Stimulated activated CD4-positive, alpha-beta T cell treated with anti-CD3 and anti-CD28 coated beads, Interleukin-15, amount 100 ng/mL, for 1 hour (primary cell): ENCODE measurements at places on chromosomes 5 and 9.

GRCh38 chr5:32625547-32625946, 40.2 kb downstream of the SUB1 start:
- DNase-seq = no peak

DNA sequence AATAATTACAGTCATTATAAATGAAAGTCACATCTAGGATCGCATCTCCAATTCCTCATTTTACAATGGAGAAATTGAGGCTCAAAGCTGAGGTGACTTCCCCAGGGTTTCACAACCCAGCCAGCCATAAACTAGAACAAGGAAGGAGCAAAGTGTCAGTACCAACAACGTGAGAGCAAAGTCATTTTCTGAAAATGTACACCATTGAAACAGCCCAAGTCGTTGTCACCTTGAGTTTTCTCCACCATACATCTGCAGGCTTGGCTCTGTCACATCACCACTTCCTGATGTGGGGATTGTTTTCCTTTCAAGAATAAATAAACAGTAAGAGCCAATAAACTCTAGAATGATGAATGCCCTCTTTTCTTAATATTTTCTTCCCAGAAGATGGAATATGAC, 184.5 kb upstream of the PTGER4 start:
- DNase-seq = no peak

- DNase-seq = no peak
Observed at GRCh38 chr9:130211548-130212226, 39.5 kb downstream of the NCS1 start.

GRCh38 chr5:98205691-98206461, 567.6 kb upstream of the RGMB start:
- no peak for DNase-seq

DNA sequence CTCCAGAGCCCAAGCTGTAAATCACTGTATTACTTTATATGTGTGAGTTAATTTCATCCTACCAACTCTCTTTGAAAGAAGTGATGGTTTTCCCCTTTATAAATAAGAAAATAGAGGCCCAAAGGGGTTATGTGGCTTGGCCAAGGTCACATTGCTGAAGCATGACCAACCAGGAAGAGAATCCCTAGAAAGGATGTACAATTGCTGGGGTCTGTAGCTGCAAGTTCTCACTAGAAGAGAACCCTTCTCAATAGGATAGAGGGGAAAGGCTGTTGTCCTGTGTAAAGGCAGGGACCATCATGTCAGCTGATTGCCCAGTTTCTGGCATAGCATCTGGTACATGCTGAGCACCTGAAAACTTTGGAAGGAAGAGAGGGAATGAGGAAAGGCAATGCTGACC, 39.0 kb upstream of the FAT2 start:
- DNase-seq = no peak

DNA sequence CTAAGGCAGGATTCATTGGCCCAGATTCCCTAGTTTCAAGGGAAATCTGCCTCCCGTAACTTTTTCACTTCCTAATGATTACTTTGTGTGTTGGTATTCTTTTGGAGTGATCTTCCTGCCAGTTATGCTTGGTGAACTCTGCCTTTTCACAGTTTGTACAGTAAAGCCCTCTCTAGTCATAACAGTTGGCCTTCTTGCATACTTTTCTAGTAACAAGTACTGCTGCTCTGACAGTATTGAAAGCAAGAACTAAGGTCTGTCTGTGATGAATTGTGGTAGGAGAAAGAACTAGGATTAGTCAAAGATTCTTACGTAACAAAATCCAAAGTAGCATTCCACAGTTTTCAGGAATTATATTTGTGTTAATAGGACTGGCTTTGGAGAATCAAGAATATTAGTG, 1457.2 kb upstream of the WWC1 start:
- DNase-seq = no peak

GRCh38 chr5:138508958-138509357, 34.1 kb downstream of the ETF1 start:
- no peak for DNase-seq

GRCh38 chr5:140677947-140678346, 4.6 kb upstream of the DND1 start:
- no peak for DNase-seq

DNA sequence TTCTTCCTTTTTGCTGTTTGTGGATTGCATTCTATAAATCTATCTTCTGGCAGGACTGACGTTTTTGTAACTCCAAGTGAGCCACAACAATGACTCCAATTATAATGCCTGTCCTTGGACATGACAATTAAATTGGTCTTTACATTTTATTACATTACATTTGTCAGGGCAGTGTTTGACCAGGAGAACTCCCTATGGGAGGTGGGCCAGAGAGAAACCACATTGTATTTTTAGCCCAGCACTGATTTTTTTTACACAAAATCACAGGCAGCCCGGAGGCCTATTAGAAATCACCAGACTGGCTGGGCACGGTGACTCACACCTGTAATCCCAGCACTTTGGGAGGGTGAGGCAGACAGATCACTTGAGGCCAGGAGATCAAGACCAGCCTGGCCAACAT, 99.1 kb upstream of the SMC5 start:
- DNase-seq = no peak

DNA sequence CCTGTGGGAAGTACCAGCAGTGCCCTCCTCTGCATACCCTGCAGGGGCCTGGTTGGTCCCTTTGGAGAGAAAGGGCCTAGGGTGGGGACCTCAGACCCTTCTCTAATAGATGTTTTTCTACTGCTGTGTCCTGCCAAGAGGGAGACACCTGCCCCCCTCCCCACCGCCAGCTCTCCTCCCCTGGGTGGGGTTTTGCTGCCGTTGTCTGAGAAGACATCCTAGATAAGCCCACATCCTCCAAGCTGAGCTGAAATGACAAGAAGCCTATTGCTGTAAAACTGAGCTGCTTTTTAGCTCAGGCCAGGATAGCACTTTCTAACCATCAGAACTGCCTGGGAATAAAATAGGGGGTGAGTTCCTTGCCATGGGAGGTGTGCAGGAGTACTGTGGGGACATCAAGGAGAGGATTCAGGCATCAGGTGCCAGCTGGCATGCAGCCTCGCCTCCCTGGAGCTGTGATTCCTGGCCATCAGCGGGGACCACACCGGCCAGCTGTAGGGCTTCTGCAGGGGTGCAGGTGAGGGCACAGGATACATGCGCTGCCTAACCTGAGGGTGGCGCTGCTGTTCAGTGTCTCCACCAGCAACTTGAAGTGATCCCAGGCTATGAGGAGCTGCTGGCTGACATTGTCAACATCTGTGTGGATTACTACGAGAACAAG, 37.9 kb downstream of the CYFIP2 start:
- DNase-seq = no peak

DNA sequence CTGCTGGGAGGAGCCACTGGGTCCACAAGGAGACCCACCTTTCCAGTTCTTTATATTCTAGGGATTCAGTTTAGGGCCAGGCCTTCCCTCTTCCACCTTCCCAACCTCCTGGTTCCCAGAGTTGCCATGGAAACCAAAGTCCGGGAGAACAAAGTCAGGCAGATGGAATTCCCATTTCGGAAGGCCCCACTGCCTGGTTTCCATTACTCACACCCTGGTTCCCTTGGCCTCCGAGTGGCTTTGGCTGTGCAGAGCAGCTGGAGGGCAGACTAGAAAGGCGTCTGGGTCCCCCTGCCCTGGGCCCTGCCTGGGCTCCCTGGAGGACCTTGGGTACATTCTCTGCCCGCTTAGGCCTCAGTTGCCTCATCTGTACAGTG, 136.1 kb downstream of the RGS3 start:
- DNase-seq = no peak

DNA sequence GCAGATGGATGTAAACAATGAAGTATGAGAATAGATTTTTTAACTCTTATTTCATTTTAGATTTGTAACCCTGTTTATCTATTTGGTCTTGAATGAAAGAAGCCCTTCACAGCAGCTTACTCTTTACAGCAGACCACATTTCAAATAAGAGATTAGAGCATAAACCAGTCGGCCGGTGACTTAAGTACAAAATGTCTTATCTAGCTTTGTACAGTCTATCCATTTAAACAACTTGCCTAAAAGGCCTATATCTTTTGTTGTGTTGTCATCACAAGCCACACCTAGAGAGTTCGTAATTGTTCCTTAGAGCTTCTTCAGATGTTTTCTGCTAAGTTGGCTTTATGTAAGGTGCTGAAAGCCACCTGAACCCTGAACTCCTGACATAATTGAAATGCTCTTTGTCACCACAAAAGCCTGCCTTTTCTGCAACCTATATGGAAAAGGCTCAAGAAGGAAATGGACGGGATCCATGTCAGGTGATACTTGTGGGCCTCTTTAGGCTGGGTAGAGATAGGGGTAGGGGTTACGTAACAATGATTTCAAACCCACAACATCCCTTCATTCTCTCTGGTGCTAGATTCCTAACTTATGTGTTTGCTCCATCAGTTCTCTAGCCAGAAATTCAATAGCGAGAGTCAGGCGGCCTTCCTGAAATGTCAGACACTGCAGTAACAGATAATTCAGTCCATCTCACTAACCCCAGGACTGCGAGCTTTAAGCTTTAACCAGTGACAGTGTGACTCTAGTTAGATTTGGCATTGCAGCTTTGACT, 162.5 kb downstream of the CD180 start:
- DNase-seq = no peak

DNA sequence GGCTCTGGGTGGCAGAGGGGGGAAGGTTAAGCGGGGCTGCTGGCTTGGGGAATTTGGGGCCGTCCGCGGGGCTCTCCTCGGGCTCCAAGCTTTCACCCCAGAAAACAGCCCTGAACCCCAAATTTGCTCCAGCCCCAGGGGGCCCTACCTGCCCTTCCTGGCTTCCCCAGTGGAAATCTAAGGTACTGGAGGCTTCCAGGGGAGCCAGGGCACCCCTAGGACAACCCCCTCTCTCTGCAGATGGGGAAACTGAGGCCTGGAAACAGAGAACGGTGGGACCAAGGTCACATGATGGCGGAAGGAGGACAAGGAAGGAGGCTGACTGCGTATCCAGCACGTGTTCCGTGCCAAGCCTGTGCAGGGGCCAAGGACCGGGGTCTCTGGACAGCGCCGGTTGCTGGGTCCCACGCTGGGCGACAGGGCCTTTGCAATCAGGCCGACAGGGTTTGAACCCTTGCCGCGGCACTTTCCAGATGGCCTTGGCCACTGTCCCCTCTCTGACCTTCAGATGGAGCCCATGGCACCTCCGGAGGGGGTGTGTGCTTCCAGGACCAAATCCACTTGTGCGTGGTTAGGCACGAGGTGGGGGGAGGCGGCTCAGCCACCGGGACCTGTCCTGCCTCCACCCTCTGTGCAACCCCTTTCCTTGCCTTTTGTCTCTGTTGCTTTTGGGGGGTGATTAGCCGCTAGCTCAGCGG, 183.1 kb downstream of the C9orf50 start:
- no peak for DNase-seq

- DNase-seq = no peak
Observed at GRCh38 chr9:108772301-108772894, 83.4 kb downstream of the ACTL7B start.

DNA sequence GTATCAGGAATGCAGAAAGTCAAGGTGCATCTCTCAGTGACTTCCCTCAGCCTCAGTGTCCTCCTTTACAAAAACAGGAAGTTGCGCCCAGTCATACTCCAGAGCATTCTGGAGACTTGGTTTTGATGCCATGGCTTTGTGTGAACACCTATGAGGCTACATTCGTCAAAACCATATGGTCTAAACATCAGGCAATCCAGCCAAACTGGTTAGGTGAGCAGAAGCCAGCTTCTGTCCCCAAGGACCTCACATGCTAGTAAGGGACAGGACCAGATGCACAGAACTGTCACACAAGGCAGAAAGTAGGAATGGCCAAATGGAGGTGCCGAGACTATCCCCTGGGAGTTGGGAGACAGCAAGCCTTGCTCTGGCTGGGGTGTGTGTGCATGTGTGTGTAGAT, 217.2 kb downstream of the MELK start:
- DNase-seq = no peak

- DNase-seq = no peak
Observed at GRCh38 chr5:104526866-104527265, 964.3 kb upstream of the NUDT12 start.

- DNase-seq = no peak
Observed at GRCh38 chr5:135843571-135844337, 9.3 kb downstream of the SLC25A48 start.

- DNase-seq = no peak
Observed at GRCh38 chr9:120612218-120612617, 32.3 kb upstream of the CDK5RAP2 start.
